Liver (tissue), 10 donors: ENCODE measurements at places on chromosomes 3 and 15.

DNA sequence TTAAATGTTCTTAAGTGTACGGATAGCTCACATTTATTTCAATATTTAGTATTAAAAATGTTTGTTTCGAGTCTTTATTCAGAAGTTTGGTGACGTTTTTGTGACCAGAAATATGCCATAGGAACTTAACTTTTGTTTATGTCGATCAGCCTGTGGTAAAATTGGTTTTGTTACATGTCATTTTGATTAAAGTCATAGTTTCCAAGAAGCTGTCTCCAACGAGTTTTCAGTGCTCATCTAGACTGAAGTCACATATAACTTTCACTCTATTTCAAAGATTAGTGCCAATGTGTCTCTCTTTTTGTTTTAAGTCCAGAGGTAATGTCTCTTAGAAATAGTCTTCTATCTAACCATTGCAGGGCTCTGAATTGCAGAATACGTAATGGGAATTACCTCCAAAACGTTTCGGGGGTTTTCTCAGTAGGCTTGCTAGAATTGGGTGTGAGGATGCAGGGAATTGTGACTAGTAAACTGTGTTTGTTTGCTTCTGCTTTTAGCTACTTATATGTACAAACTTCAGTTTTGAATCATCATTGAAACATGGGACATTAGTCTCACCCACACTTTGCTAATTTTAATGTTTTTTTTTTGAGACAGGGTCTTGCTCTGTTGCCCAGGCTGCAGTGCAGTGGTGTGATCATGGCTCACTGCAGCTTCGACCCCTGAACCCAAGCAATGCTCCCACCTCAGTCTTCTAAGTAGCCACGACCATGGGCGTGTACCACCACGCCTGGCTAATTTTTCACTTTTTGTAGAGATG is 3.0 kb downstream of the BUB1B start:
- DNase-seq, result no peak

GRCh38 chr15:46266661-46267060 is 631.8 kb downstream of the SQOR start:
- DNase-seq, result no peak

DNA sequence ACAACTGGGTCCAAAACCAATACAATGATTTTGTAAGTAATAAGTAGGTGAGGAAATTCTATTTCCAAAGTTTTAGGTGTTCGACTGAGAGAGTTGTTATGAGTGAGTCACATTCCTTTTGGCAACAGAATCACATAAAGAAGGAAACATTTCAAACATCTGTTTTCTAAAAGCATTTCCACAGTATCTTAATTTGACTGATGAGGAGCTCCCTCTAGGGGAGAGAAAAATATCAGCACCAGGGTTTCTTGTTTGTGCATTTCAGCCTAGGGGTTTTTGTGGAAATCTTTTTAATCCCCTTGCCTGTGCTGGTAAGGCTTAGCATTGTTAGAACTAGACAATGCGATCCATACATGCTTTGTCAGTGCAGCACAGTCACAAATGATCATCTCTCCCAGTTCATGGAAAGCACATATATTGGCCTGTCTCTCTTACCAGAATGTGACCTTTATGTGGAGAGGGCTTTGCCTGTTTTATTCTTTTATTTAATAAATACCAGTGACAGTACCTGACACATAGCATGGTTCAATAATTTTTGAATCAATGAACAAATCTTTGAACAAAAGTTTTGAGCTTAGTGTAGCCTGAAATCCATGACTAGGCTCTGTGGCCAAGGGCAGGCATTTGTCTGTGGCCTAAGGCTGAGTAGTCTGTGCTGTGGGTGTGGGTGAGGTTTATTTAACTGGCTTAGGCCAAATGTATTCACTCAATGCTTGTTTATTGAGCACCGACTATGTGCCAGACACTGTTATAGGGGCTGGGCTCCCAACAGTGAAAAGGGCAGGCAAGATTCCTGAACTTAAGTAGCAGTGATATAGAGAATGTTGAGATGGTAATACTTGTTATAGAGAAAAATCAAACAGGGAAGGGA is 21.1 kb upstream of the IQCF6 start:
- no peak for DNase-seq

DNA sequence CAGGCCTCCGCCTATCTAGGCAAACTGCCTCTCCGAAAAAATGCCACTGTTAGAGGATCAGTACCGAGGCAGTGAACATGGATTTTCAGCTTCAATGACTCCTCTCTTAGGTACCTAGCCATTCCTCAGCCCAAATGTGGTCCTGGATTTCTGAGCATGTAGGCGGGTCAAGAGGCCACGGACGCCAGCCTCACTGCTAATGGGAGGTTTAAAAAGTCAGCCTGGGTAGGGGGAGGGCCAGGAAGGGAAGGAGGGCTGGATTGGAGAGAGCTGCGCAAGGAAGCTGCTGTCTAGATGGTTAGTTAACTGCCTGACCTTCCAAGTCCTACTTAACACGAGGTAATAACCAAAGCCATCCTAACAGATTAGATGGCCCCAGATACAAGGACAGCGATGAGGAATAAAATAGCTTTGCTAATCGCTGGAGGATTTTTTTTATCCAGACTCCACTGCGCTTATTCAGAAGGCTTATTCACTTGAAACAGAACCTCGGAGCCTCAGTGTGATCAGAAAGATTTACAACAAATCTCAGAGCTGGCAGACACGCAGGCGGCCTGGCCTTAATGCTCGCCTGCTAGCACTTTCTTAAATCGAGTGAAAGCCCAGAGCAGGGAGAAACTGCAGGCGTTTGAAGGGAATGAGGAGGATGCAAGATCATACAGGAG is 34.3 kb downstream of the TLE3 start:
- no peak for DNase-seq

DNA sequence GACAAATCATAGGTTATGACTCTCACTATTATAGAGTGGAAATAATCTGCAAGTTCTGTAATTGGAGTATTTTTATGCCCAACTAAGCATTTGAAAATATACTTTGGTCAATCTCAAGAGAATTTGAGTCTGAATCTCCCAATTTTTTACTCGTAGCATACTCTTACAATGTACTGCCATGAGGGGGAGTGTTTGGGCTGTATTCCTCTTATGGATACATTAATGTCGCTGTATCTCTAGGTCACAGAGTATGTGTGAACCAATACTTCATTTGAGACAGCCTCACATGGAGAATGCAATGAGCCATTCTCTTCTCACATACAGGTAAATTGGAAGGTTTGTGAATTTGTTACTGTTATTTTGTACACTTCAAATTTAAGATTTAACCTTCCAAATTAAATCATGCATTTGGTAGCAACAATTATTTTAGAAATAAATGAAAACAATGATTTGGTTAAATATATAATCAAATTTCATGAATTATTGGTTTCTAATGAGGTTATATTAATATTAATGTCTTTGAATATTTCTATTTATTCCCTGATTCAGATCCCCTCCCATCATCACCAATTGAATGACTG is 5.5 kb upstream of the CD200 start:
- DNase-seq, result no peak

- DNase-seq, result no peak
Measured at GRCh38 chr3:134463676-134464063, 22.1 kb downstream of the ANAPC13 start.

GRCh38 chr15:25245801-25246622 is 192.8 kb downstream of the UBE3A start:
- peak; percentile 28 for DNase-seq

GRCh38 chr3:32414522-32415202 is 23.0 kb downstream of the CMTM7 start:
- DNase-seq, result no peak

GRCh38 chr3:141410408-141410807 is 42.1 kb downstream of the ZBTB38 start:
- DNase-seq, result no peak

DNA sequence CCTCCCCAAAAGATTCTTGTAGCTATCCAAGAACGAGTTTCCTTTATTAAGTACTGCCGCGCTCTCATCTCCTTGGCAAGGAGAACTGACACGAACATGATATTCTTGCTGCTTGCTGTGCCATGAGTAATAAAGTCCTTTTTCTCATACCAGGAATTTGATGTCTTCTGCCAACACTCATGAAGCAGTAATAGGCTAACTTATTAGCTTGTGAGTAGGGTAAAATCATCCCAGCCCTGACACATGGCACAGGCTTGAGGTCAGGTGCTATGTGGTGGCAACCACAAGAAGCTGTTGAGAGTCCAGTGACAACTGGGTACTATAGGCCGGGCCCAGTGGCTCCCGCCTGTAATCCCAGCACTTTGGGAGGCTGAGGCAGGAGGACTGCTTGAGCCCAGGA is 22.7 kb upstream of the UBXN7 start:
- DNase-seq, result no peak

- no peak for DNase-seq
Measured at GRCh38 chr15:69279636-69280035, 19.1 kb upstream of the PAQR5 start.

- DNase-seq, result no peak
Measured at GRCh38 chr3:29559741-29560465, 279.0 kb downstream of the RBMS3 start.

- DNase-seq, result no peak
Measured at GRCh38 chr15:64305261-64305660, 50.7 kb downstream of the CSNK1G1 start.

GRCh38 chr15:48016865-48017264 is 103.9 kb upstream of the SLC24A5 start:
- no peak for DNase-seq

GRCh38 chr3:155089495-155089894 is 9.4 kb downstream of the MME start:
- DNase-seq, result no peak

DNA sequence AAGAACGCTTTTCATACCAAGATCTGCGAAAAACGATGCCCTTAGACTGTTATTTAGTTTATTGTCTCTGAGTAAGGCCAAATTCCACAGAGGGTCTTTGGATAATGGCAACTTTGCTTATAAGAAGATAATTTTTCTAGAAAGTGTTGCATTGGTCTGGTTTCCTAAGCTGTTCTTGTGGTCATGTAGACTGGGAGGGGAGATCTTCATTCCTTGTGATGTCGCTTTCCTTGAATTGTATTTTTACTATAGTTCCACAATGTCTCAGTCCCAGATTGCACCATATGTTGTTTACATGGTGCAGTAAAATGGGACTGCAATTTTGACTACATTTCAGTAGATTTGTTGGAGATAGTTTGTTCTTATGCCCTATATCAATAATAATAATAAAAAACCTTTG is 28.8 kb upstream of the ST3GAL6 start:
- DNase-seq, result no peak
